ENCODE measurements at places on chromosomes 2 and 18.

DNA sequence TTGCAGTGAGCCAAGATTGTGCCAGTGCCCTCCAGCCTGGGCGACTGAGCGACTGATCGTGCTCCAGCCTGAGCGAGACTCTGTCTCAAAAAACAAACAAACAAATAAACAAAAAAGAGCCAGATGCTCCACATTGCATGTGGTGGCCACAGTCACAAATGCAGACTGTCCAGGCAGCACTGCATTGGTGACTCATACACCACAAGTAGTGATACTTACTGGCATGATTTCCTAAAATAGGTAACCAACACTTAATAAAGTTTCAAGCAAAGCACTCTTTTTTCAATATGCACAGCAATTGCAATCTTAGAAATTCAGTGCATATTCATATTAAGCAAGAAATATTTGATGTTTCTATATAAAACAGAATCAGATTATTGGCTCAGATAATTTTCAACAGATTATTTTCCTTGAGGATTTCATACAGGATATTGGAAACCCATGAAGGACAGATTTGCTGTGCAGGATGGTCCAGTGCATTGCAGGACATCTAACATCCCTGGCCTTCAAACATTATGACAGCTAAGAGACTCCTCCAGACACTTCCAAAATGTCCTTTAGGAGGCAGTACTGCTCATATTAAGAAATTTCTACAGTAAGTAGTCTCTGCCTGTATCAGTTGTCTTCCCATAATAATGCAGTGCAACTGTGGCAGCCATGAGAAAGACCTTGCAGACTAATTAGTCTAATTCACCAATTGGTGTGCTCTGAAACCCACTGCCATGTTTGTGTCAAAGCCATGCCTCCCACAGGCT is 10.5 kb upstream of the SLC1A4 start:
- no peak for DNase-seq

DNA sequence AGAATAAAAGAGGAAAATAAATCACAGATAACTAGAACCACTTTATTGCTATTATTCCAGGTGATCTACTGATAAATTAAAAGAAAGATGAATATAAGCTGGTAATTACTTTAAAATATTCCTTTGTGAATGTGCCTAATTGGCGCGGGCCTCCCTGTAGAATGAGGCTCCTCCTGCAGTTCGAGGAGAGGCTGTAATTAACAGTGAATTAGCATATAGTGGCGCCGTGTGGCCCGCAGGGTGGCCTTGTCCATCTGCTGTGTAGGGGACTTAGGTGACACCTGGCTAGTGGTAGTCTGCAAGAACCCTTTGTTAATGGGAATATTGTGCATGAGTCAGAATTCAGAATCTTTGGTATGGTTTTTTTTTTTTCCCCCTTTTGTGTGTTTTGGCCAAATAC is 119.8 kb downstream of the AGAP1 start:
- DNase-seq, result no peak

DNA sequence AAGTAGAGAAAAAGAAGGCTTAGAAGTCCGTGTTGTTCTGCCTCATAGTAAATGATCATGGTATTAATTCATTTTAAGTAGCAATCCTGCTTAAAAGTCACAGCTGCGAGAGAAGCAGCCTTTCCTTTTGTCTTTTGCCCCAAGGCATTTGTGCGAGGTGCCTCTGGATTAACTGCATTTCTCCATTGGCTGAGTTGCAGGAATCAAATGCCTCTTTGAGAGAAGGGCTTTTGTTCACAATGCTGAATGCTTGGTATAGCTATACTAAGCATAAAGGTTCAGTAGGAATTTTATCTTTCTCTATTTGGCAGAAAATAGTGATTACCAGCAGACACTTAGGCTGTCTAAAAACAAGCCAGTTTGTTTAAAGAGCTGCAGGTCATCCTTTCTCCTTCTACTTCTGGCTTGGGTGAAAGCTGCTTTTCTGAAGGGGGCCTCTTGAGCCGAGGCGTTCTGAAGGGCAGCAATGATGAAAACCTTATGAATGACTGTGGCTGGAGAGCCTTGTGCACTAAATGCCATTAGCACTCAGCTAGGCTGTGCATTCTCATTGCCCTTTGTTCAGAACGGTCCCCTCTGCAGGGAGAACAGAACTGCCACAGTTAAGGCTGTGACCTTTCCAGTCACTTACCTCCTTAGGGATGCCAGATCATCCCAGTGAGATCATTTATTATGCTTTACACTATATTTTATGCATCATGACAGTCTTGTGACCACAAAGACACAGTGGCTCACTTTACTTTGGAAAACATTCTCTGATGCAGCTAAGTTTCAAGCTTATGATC is 68.8 kb upstream of the TMEM87B start:
- no peak for DNase-seq

DNA sequence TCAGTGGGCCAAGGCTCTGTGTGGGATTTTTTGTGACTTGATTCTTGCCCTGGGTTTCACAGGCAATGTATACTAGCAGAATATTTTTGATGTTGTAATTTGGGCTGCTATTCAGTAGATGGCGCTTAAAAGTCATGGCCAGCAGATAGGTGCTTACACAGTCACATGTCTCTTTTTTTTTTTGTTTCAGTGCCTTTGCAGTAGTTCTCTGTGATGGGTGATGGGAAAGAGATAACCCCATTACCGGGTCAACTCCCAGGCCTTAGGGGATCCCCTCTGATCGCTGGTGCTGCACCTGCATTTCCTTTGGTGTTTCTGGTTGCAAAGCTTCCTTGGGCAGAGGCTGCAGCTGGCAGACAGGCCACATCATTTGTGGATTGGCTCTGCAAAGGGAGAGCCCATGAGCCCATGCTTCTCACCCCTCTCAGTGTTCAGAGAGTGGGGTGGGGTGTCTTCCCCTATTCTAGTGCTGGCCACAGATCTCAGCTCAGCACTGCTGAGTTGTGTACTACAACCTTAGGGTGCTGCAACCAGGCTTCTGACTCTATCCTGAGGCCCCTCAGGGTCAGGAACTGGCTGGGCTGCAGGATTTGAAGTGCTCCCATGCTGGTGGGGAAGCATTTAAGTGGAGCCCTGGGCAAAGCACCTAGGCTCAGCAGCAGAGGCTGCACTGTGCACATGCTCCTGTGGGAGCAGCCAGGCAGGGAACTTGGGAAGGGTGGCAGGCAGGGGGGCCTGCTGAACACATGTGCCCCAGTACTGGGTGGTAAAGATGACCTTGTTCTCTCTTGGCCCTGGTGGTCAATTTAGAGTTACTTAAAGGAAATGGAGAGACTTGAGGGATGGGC is 219.8 kb upstream of the SPHKAP start:
- DNase-seq, result no peak

GRCh38 chr2:129752686-129753085 is 226.8 kb upstream of the RAB6C start:
- no peak for DNase-seq

DNA sequence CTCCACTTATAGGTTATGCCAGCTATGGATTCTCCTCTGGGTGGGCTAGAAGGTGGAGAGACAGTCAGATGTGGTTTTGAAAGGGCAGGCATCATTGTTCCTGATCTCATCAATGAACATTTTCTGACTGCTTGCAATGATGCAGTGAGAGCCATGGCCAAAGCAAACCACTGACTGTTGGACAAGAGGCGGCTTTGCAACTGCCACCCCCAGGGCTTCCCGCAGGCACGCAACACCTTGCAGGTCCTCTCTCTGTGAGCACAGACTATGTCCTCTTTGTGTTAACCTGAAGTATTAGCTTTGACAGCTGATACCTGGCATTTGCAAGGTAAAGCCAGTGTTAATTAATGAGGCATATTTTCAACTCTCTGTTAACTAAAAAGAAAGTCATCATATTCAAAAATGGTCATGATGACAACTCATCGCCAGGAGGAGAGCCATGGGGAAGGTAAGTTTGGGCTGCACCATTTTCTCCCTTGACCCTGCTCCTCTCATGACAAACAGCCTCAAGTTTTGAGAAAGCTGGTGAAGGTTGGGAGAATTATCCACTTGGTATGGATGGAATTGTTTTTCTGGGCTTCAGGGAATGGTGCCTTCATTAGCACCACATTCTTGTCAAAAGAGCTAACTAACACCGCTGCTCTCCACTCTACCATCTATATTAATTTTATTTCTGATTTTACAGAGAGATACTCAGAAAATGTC is 14.9 kb upstream of the FAM124B start:
- no peak for DNase-seq

DNA sequence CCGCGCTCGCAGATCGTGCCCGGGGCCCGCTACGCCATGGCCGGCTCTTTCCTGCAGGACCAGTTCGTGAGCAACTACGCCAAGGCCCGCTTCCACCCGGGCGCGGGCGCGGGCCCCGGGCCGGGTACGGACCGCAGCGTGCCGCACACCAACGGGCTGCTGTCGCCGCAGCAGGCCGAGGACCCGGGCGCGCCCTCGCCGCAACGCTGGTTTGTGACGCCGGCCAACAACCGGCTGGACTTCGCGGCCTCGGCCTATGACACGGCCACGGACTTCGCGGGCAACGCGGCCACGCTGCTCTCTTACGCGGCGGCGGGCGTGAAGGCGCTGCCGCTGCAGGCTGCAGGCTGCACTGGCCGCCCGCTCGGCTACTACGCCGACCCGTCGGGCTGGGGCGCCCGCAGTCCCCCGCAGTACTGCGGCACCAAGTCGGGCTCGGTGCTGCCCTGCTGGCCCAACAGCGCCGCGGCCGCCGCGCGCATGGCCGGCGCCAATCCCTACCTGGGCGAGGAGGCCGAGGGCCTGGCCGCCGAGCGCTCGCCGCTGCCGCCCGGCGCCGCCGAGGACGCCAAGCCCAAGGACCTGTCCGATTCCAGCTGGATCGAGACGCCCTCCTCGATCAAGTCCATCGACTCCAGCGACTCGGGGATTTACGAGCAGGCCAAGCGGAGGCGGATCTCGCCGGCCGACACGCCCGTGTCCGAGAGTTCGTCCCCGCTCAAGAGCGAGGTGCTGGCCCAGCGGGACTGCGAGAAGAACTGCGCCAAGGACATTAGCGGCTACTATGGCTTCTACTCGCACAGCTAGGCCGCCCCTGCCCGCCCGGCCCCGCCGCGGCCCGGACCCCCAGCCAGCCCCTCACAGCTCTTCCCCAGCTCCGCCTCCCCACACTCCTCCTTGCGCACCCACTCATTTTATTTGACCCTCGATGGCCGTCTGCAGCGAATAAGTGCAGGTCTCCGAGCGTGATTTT is 7.6 kb downstream of the TBR1 start:
- DNase-seq, result peak; percentile 55

GRCh38 chr2:237126519-237127174 is 41.0 kb downstream of the COPS8 start:
- DNase-seq, result no peak

DNA sequence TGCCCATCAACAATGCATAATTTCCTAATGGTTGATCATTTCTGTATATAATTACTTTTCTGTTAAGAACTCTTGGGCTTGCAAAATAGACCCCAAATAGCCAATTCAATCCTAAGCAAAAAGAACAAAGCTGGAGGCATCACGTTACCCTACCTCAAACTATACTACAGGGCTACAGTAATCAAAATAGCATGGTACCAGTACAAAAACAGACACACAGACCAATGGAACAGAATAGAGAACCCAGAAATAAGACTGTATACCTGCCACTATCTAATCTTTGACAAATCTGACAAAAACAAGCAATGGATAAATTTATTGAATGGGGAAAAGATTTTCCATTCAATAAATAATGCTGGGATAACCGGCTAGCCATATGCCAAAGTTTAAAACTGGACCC is 78.8 kb downstream of the NR4A2 start:
- no peak for DNase-seq

DNA sequence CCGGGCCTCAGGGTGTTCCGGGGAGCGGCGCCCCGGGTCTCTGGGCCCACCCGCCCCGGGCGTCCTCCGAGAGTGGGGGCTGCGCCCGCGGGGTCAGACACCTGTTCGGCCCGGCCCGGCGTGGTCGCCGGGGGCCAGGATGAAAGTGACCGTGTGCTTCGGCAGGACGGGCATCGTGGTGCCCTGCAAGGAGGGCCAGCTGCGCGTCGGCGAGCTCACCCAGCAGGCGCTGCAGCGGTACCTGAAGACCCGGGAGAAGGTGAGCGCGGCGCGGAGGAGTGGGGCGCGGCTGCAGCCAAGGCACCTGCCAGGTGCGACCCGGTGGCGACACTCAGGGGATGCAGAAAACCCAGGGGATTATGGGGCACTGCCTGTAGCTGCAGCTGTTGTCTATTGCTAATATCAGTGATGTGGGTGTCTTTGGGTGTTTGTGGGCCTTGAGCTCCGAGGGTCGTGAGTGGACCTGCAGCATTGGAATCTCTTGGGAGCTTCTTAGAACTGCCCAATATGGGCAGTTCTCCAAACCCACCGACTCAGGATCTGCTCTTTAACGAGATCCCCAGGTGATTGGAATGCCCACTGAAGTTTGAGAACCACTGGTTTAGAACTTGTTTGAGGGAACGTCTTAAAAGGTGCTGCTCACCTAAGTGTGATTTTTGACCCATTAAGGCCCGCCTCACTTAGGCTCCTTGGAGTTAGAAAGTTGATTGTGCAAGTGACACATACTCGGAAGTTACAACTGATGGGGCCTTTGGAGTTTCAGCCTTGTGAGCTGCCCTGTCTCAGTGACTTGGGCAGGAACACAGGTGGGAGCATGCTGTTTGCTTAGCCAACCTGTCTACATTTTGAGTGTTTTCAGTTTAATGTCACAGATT is 823 bp downstream of the PARD3B start:
- peak; percentile 32 for DNase-seq

- no peak for DNase-seq
Measured at GRCh38 chr2:196334710-196335109, 163.3 kb upstream of the STK17B start.

DNA sequence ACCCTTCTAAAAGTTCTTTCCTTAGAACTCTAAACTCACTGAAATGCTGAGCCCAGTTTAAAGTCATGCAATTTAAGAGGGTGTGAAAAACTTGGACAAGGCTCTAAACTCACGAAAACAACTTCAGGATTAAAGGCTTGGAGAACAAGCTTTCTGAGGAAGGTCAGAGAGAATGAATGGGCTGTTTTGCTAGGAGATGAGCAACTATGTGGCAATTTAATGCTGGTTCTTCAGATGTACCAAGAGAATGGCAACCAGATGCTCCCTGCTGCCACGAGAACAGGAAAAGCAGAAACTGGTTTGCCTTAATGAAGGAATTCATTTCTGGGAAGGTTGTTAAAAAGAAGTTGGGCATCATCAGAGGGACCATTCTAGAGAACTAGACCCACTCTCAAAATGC is 77.8 kb upstream of the PMAIP1 start:
- no peak for DNase-seq

GRCh38 chr2:101809698-101810097 is 112.2 kb downstream of the MAP4K4 start:
- DNase-seq, result no peak

- no peak for DNase-seq
Measured at GRCh38 chr2:73827018-73827417, 1.7 kb upstream of the STAMBP start.

DNA sequence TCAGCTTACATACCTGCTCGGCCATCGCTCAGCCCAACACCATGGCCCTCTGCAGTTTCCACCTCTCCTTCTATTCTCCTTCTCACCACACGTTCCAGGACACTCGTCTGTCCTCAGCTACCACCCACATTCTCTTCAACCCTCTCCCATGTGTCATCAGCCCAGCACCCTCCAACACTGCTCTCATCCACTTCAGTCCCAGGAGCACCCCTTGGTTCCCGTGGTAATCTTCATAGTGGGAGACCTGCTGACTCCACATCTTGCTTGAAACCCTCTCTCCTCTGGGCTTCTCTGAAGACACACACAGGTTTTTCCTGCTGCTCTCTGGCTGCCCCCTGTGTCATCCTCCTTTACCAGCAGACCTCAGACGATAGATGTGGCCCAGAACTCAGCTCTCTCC is 228.7 kb downstream of the GBX2 start:
- DNase-seq, result no peak

Data from nephron progenitor cell (in vitro differentiated cells).